ENCODE measurements at places on chromosomes 4 and X. TPM values are rescaled to one million over a fixed set of nuclear protein-coding genes. Genes with fewer than 3 reads are reported as not detected.

- DNase-seq, result peak; percentile 89
These were observed 107.4 kb upstream of the SLC4A4 start for GRCh38 chr4:71231129-71232055.

GRCh38 chr4:105936901-105937300 is 41.6 kb downstream of the NPNT start:
- DNase-seq, result no peak

- DNase-seq, result no peak
These were observed 53.7 kb upstream of the TADA2B start for GRCh38 chr4:6989331-6989923.

- no peak for DNase-seq
These were observed 9.0 kb upstream of the DRP2 start for GRCh38 chrX:101210630-101211029.

DNA sequence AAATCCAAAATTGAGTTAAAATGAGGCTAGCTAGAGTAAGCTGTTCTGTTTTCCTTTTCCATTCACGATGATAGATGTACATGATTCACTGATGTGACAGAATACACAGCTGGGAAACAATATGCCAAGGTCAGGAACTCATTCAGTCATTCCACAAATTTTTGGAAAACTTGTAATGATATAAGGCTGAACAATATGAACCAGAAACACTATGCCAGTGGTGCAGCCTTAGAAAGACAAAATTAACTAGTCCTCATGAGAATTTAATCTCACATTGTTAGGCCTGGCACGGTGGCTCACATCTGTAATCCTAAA is 50.0 kb upstream of the NDST3 start:
- no peak for DNase-seq

GRCh38 chr4:119142833-119143232 is 7.2 kb downstream of the MYOZ2 start:
- no peak for DNase-seq

DNA sequence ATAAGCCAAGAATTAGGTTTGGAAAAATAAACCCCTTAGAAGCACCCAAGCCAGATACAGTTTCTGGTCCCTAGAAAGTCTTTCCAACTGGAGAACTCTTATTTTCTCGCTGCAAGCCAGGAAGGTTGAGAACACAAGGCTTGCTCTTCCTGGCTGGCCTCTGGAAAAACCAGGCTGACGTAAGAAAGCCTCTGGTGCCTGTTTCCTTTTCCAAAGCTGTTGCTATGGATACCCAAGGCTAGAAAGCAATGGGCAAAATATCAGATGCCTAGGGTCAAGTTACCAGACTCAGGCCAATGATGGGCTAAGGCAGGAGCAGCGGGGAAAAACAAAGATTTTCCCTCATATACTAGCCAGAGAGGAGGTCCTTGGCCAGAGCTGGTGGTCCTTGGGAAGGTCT is 281.6 kb downstream of the KLHL13 start:
- no peak for DNase-seq

GRCh38 chr4:72391281-72391680 is 177.7 kb downstream of the ADAMTS3 start:
- DNase-seq, result no peak

- DNase-seq, result peak; percentile 51
These were observed 995 bp downstream of the SMARCA5 start for GRCh38 chr4:143514497-143514896.

DNA sequence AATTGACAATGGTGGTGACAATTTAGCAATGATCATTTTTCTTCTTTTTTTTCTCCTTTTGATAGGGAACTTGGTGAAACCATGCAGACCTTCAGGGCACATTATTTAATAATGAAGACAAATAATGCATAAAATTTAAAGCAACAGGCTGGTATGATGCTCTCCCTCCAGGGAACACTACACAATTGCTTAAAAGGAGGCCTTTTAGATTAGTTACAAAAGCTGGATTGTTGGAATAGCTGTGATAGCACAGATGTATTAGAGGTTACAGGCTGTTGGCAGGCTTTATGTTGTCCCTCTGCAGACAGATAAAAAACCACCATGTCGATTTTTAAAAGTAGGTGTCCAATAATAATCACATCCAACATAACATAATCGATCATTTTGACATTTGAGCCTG is 307.0 kb downstream of the ADGRL3 start:
- no peak for DNase-seq

GRCh38 chr4:145414841-145415240 is 66.8 kb upstream of the SMAD1 start:
- DNase-seq, result no peak

DNA sequence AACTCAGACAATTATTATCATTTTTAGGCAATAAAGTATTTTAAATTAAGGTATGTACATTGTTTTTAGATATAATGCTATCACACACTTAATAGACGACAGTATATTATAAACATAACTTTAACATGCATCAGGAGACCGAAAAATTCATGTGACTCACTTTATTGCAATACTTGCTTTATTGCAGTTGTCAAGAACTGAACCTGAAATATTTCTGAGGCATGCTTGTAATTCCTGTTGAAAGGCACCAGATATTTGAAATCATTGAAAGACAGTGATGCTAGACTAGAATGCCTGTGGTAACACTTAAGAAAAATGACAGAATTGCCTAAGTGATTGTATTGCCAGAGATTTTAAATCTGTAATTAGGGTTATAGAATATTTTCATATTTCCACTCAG is 175.6 kb upstream of the MAGEB2 start:
- no peak for DNase-seq

DNA sequence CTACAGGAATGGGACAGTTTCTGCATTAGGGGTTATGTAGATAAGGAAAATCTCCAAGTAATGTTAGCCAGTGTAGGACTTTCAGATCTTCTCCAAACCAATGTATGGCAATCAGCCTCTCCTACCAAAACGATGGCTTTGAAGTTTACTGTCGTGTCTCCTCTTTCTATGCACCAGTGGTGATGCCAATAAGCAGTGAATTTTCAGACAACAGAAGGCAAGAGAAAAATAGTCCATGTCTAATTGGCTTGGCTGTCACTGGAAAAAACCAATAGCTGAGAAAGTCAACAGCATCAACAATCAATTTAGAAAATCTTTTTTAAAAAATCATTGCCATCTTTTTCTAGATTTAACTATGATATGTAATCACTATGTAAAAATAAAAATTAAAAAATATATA is 35.0 kb downstream of the LIMCH1 start:
- DNase-seq, result no peak

DNA sequence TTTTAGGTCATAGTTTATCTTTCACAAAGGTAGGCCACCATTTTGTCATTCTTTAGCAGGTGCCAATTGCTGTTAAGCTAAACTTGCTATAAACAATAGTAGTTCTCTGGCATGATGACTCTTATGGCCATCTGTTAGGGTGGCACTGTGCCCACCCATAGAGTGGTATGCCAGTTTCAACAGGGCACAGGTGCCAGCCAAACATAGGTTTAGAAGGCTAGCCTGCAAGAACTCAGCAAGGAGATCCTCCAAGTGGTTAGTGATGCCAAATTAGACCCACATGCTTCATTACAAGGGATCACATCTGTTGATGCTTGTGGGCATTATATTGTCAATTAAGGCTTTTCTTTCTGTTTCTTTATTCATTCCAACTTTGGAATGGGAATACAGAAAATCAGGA is 204.5 kb downstream of the FMR1NB start:
- no peak for DNase-seq

DNA sequence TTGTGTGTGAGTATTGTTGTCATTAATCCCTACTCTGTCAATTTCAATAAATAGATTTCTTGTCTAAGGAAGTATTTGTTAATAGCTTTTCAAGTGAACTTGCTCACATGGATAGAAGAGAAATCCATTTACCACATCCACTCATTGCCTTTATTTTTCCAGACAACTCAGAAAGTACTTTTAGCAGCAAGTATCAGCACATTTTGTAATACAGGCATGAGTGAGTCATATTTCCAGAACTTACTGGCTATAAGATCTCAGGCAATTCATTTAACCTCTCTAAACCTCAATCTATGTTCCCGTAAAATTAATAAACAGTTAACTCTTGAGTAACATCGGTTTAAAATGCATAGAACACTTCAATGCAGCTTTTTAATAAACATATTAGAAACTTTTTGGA is 317.9 kb upstream of the PCDH7 start:
- DNase-seq, result no peak

GRCh38 chr4:184269879-184270430 is 52.3 kb upstream of the ENPP6 start:
- no peak for DNase-seq

F8A2 gene
- total RNA-seq, result not detected

VEGFD gene
- total RNA-seq, result 0.95 TPM

IGSF1 gene
- 16.1 TPM for total RNA-seq

RHOXF1 gene
- not detected for total RNA-seq

RIBC1 gene
- 0.67 TPM for total RNA-seq
